ENCODE measurements at places on chromosomes 5 and 9.
A peak's percentile ranks its signal among the peaks of the same experiment; 100 is the strongest.

DNA sequence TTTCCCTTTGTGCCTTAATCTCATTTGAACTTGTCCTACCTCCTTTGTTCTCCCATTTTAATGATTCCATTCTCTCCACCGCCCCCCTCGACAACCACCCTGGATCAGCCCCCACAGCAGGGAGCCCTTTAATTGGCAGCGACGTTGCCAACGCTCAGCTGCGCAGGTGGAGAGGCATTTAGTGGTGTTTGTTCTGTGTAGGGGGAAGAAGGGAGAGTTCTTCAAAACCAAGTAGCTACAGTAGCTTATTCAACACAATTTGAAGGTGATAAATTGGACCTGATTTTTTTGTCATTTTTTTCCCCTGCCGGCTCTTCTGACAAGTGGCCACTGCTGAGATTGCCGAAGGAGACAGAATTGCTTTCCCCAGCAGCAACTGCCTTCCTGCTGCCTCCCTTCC is 499.1 kb downstream of the CDK5RAP2 start:
- DNase-seq = no peak

DNA sequence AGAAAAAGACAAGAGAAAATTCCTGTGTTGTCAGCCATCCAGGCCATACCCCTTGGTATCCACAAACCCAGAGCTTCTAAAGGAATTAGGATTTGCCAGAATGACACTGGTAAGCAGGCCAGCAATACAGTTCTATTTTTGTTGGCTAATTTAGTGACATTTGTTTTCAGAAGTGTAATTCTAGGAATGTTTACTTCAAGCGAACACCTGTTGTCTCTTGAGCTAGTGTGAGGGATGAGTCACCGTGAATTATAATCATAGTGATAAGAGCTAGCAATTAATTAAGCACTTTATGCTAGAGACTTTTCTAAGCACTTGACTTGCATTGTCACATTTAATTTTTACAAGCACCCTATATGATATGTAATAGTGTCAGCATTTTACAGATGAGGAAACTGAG is 99.2 kb downstream of the PRKACG start:
- no peak for DNase-seq

DNA sequence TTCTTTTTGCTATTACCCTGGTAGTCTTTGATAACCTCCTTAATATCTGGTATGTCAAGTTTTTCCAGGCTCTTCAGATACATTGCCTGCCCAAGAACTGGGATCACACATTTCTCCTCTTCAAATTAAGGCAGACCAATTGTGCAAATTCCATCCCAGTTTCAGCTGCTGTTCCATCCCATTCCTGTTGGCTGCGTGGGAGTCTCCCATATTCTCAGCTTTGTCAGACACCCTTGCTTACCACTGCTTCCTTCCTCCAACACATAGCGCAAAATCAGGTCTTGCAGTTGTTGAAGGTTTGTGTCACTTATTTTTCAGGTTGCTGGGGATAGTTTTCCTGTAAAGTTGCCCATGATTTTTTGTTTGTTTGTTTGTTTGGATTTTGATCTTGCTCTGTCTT is 15.2 kb downstream of the HCN1 start:
- DNase-seq = no peak

DNA sequence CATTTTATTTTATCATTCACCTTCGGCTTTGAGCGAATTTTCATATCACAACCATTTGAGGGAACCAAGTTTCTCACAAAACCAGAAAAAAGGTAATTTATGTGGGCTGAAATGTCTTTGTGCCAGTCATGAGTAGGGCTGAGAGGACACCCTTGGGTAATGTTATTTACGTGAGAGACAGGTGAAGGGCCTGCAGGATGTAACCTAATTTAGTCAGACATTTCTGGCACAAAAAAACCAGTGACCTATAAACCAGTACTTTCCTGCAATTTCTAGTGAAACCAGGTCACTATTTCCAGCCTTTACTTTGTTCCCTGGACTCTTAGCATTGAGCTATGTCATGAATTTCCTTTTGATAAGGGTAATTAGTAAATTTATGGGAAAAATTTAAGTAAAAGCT is 17.2 kb upstream of the CCDC112 start:
- DNase-seq = no peak

DNA sequence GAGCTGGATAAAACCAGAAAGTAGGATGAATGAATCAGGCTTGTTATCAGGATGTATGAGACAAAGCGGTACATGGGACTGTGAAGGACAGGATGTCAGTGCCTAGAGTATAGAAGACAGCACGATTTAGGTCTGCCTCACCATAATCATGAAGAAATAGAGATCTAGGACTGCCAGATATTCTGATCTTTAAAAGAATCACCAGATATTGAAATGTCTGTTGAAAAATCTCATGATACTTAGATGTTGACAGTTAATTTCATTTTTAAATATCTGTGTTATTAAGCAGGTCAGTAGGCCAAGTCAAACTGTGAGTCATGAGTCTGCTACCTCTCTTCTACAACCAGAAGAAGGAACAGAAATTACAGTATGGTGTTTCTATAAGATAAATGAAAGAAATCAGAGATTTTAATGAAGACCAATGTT is 65.0 kb downstream of the ST8SIA4 start:
- DNase-seq = peak; percentile 61

DNA sequence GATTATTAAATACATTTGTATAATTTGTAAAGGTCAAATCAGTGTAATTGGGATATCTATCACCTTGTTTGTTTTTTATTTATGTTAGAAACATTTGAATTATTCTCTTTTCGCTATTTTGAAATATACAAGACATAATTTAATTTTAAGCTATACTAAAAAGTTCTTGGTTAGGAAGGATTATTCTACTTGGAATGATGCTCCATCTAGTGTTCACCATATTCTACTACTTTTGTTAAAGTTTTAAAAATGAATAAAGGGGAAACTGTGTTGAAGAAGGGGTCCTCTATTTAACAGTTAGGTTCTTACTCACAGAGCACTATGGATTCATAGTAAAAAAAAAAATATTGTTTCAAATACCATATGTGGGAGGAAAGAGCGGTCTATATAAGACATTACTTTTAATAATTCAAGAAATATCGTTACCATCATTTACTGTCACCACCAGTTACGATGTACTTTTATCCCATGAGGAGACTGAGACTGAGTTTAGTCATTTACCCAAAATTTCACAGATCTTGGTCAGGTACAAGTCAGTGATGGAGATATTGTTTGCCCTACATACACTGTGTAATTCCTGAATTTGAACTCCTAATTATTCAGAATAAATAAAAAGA is 6.3 kb upstream of the STOM start:
- no peak for DNase-seq

DNA sequence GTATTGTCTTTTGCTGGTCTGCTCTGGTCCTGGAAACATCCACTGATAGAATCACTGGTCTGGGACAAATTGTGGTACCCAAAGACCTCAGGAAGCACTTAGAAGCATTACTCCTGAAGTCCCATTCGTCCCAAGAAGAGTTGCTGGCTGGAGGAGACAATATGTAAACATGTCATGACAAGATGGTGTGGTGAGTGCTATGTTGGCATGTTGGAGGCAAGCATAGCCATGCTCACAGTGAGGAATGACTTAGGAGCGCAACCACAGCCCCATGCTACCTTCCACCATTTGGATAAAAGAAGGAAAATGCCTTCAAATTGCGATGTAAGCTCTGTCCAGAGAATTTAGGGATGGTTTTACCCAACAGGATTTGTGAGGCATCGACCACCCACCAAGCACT is 115.8 kb upstream of the STC2 start:
- DNase-seq = no peak

DNA sequence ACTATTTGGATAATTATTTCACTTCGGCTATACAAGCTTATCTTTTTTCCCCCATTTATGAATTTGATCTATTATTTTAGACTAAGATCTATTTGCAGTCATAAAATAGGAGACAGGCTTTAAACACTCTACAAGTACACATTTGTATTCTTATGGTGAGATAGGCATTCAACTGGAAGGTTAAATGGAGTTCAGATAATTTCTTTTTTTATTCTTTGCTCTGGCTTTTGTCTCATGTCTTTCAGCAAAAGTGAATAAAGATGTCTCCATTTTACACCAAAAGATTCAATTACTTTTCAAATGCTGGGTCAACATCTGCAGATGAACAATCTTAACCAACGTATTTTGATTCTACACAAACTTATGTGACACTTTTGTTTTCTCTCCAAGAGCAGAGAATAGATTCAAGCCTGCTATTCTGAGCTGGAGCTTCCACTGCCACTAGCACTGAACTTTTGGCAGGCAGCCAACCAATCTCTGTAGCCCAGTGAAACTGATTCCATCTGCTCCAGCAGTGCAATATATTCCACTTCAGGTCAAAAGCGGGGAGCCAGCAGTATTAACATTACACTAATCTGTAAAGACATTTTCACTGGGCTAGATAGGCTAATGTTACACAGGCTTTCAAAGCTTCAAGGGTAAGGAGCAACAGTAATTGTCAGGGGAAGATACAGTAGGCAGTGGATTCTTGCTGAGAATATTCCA is 452.0 kb upstream of the ZNF608 start:
- DNase-seq = peak; percentile 12

GRCh38 chr5:7016999-7017747 is 303.9 kb downstream of the TENT4A start:
- DNase-seq = no peak

GRCh38 chr5:54637654-54638053 is 120.1 kb downstream of the SNX18 start:
- no peak for DNase-seq

DNA sequence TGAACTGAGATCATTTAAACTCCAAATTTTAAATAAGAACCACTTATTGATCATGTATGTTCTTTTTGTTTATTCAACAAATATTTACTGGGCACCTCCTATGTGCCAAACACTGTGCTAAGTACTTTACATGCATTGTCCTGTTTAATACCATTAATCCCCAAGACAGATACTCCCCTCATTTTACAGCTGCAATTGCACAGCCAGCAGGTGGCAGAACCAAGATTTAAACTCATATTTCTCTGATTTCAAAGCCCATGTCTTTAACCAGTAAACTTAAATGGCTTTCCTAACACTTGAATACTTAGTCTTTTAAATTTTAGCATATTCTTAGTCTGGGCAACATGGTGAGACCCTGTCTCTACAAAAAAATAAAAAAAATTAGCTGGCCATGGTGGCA is 43.4 kb upstream of the KIAA1958 start:
- peak; percentile 26 for DNase-seq

DNA sequence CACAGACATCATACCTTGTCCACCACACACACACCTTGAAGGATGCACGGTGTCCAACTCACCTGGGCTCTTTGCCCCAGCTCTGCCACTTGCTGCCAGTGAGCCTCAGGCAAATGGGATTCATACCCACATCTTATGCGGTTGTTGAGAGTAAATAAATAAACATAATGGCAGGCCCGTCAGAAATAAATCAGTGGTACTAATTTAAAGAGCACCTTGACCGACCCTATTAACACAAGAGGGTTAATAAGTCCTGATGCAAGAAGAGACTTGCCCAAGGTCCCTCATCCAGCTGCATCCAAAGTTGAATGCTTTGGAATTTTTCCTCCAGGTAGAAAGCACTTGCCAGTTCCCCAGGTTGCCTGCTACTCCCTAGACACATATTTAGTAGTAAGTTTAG is 11.6 kb upstream of the AKNA start:
- no peak for DNase-seq

DNA sequence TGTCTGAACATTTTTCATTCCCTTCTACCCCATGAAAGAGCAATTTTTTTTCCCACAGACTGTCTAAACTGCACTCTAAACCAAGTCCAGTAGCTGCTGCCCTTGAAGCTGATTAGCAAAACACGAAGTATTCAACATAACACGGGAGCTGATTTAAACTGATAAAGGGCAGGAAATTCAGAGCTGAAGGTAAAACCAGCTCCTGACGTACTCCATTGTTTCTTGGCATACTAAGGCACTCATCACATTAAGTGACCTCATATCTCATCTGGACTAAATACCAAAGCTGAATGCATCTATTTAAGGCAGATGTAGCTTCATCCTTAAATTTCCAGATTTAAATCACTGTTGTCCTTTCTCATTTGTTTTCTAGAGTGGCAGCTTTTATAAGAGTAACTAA is 12.0 kb downstream of the GDF9 start:
- DNase-seq = no peak

DNA sequence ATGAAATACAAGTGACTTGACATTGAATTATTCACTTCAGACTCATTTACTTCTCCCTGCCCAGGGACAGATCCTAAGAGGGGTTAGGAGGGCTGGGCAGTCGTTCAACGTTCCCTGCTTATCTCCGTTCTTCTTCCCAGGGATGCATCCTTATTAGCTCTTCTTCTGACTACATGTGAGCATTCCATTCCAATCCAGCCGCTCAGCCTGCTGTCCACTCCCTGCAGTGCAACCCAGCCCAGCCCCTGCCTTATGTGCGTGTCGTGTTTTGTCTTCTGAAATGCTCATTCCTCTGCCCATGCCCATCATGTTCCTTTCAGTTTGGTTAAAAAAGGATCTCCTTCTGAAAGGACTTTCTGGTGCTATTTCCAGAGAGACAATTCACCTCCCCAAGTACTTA is 64.7 kb upstream of the PALM2AKAP2 start:
- no peak for DNase-seq

- peak; percentile 75 for DNase-seq
Observed at GRCh38 chr9:129058965-129059795, 21.7 kb upstream of the DOLPP1 start.

GRCh38 chr5:2148312-2149194 is 265.8 kb upstream of the IRX4 start:
- DNase-seq = no peak

DNA sequence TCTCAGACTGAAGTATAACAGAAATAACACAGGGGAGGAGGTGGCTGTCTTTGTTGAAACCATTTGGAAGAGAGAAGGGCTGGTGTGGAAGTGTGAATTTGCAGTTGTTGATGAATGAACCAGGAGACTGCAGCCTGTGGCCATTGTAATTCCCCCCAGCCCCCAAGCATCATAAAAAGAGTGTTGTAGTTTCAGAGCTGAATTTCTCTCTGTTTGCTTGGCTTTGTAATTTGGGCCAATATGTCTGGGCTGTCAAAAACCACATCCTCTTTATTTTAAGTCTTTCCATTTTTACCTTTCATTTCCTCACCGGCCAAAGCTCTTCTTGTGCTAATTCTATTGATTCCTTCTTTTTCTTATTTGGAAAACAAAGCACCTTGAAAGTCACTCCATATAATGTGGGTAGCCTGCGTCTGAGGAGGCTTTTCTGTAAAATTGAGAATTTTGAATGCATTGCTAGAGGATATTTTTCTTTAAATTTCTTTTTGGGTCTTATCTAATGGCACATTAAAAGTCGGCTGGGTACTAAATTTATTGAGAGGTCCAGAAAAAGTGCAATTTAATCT is 383.3 kb downstream of the OSTF1 start:
- no peak for DNase-seq

- DNase-seq = no peak
Observed at GRCh38 chr5:168209997-168210396, 81.4 kb upstream of the WWC1 start.

- no peak for DNase-seq
Observed at GRCh38 chr9:16328349-16328748, 542.1 kb downstream of the BNC2 start.

- no peak for DNase-seq
Observed at GRCh38 chr9:104810421-104811339, 46.8 kb downstream of the NIPSNAP3B start.

All from suppressor macrophage treated with lipopolysaccharide for 4 hours (primary cell).